Stimulated activated CD8-positive, alpha-beta memory T cell treated with anti-CD3 and anti-CD28 coated beads, Interleukin-4, amount 100 ng/mL, for 1 hour (primary cell): ENCODE measurements at places on chromosomes 4 and X.

DNA sequence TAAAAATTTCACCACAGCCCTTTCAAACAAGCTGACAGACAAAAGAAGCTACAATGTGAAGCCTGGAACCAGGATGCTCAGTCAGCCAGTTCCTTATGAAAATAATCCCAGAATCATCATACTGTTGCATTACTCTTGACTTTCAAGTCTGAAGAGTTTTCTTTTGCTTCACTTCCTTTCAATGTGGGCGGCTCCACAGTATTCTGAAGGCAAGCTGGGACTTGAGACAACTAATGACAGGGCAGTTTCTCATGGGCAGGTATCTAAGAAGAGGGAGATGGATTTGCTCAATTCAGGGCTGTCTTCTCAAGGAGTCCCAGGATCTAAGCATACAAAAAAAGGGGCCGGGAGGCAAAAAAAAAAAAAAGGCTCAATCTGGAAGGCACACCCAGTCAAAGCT is 173.4 kb downstream of the PAPSS1 start:
- no peak for DNase-seq

GRCh38 chr4:107719207-107719921 is 670 bp downstream of the PAPSS1 start:
- no peak for DNase-seq

- DNase-seq: no peak
Observed at GRCh38 chr4:47945930-47946726, 31.7 kb upstream of the NFXL1 start.

GRCh38 chrX:148854306-148854705 is 353.9 kb downstream of the AFF2 start:
- DNase-seq: no peak

GRCh38 chr4:128811571-128812441 is 2.3 kb downstream of the JADE1 start:
- DNase-seq: peak; percentile 60
